ENCODE measurements at places on chromosomes 1 and 21.

DNA sequence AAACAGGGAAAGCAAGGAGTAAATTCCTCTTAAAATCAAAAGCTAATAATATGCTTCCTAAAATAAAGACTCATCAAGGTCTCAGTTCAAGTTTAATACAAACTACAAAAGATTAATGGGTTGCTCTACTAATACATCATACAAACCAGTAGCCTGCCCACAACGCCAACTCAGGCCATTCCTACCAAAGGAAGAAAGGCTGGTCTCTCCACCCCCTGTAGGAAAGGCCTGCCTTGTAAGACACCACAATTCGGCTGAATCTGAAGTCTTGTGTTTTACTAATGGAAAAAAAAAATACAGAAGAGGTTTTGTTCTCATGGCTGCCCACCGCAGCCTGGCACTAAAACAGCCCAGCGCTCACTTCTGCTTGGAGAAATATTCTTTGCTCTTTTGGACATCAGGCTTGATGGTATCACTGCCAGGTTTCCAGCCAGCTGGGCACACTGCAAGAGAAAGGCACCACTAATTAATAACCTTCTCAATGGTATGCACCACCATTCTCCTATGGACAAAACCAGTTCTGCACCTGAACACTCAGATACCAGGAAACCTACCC, 10.6 kb downstream of the PRDX1 start:
- DNase-seq = no peak

DNA sequence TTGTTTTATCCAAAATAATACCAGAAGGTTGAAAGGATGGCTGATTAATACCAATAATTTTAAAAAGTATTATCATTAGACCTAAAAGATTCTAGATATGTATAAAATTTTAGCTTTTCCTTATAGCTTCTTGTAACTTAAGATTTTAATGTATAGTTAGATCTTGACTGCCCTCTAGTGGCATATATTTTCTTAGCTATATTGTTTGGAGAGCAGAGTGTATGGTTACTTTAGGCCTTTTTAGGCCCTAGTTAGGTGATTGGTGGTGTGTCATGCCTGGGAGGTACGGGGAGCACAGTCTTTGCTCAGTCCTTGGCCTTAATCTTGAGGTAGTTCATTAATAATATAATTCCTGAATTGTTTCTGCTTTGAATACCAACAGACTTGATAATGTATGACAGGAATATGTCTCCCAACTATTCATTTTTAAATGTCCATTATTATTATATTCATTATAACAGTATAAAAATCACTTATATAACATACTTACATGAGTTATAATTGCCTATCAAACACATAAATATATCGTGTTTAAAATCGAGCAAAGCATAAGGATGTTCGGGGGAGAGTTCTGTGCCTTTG, 328.4 kb downstream of the ZP4 start:
- no peak for DNase-seq

GRCh38 chr1:16981269-16981849, 939 bp upstream of the MFAP2 start:
- DNase-seq = no peak

- DNase-seq = no peak
These were observed 269.5 kb downstream of the TM2D1 start for GRCh38 chr1:61455400-61455799.

- DNase-seq = no peak
These were observed 26.4 kb upstream of the FAM78B start for GRCh38 chr1:166193057-166193698.

- no peak for DNase-seq
These were observed 174.3 kb upstream of the LMO4 start for GRCh38 chr1:87154384-87154783.

- no peak for DNase-seq
These were observed 150.5 kb upstream of the COA6 start for GRCh38 chr1:234222561-234223280.

GRCh38 chr1:155007251-155007828, 4.7 kb downstream of the ZBTB7B start:
- DNase-seq = peak; percentile 81

DNA sequence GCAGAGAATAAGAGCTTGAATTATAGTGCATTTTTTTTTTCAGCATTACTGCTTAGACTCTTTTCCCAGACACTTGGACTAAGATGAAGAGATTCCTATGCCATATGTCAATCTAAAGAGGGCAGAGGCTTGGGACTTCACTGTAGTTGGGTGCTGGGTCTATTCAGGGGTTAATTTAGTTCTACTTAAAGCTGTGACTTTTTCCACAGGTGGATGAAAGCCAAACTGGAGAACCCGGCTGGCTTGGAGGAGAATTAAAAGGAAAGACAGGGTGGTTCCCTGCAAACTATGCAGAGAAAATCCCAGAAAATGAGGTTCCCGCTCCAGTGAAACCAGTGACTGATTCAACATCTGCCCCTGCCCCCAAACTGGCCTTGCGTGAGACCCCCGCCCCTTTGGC, 104.8 kb downstream of the ATP5PO start:
- no peak for DNase-seq

DNA sequence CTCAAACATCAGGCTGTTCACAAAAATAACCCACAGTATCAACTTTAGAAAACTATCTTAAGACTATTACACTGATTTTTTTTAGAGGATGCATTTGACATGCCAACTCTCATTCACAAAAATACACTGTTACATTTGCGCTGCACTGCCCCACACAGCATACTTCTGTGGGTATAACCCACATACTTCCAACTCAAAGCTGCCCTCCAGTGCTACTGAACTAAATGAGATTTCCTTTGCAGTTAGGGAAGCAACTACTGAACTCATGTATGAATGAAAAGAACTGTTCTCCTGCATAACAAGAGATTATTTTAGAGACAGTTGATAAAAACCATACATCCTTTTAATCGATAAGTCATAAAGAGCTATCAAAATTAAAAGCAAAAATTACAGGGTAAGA, 25.8 kb upstream of the GADD45A start:
- no peak for DNase-seq

GRCh38 chr1:166261511-166261910, 94.7 kb upstream of the FAM78B start:
- DNase-seq = no peak

DNA sequence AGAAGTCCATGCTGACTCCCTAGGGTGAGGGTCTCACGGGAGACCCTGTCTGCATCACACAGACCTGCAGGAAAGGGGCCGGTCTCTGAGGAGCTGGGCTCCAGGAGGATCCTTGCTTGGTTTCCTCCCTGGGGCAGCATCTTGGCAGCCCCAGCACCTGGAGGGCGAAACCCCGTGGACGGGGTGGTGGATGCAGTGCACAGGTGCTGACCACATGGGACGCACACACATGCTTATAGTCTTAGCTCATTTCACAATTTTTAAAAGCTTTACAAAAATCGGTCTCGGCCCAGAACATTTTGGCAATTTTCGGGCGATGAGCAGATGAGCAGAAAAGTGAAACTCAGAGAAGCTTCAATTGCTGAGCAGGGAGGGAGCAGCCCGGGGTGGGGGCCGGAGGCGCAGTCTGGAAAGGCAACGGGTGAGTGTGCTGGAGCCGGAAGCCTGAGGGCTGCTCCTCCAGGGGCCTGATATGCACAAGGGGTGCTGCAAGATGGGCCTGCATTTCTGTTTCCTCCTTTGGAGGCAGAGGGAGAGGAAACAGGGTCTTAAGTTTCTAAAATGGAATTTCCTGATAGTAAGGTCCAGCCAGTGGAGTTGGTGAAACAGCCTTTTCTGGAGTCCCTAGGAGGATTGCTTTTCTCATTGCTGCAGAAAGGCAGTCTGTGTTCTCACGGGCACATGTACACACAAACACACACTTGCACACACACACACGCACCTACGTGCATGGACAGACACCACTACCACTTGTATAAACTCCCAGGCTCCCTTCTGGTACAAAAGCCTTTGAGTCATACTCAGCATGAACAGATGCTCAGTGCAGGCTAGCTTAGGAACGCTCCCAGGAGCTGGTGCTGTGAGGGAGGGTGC, 60.6 kb downstream of the SCCPDH start:
- DNase-seq = no peak

GRCh38 chr1:40983286-40983685, 3.8 kb downstream of the CTPS1 start:
- DNase-seq = no peak

DNA sequence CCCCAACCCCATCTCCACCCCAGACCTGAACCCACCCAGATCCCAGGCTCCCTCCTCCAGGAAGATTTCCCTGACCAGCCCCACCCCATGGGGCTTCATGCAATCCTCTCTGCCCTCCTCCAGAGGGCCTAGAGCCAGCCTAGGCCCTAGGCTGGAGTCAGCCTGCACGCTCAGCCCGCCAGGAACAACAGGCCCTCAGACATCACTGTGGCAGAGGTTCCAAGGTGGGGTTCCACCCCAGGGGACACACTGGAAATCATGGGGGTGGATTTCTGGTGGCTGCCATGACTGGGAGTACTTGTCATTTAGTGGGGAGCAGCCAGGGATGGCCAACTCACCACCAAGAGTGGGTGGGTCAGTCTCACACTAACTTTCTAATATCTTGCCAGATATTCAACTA, 122.0 kb downstream of the GLIS1 start:
- DNase-seq = no peak

GRCh38 chr1:227748496-227749182, 13.4 kb downstream of the SNAP47 start:
- DNase-seq = no peak

GRCh38 chr1:113074237-113074636, 1.2 kb downstream of the LRIG2 start:
- no peak for DNase-seq

- DNase-seq = no peak
These were observed 19.1 kb upstream of the NPHP4 start for GRCh38 chr1:6011161-6011945.

DNA sequence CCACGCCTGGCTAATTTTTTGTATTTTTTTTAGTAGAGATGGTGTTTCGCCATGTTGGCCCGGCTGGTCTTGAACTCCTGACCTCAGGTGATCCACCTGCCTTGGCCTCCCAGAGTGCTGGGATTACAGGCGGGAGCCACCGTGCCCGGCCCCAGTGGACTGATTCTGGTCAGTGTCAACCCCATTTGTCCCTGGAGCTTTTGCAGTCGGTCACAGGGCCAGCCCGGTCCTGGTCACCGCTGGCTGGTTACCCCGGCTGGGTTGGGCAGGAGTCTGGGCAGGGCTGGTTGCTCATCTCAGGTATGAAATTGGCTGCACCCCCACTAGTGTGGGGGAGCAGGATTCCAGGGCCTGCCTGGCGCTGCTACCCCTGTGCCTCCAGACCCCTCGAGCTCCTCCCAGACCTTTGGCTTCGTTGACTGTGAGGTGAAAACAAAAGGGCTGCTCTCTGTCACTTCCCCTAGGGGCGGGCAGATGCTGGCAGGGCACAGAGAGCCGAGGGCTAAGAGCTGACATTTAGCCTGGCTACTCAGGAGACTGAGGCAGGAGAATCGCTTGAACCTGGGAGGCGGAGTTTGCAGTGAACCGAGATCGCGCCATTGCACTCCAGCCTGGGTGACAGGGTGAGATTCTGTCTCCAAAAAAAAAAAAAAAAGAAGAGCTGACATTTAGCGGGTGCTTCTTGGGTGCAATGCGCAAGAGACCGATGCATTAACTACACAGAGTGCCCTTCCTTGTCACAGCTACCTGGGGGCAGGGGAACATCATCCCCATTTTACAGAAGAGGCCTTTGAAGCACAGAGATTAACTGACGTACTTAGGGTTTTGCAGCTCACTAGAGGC, 10.6 kb downstream of the TNFRSF1B start:
- no peak for DNase-seq

- DNase-seq = no peak
These were observed 63.0 kb downstream of the KCNT2 start for GRCh38 chr1:196545222-196545621.

GRCh38 chr21:39489380-39489924, 37.7 kb downstream of the SH3BGR start:
- DNase-seq = no peak

DNA sequence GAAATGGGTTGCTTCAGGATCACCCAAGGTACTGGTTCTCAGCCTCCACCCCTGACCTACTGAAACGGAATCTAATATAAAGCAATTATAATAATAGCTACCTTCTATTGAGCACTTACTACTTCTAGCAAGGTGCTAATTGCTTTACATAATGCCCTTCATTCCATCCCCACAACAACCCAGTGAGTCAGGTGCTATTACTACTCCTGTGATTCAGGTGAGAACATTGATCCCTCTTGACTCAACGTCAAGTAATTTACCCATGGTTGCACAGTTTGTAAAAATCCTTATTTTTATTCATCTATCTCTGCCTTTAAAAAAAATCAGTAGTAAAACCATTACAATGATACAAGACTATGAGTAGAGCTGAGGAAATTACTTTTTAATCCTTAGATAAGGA, 85.2 kb downstream of the UCHL5 start:
- DNase-seq = no peak

- DNase-seq = no peak
These were observed 487.9 kb downstream of the PTBP2 start for GRCh38 chr1:97209381-97209957.

DNA sequence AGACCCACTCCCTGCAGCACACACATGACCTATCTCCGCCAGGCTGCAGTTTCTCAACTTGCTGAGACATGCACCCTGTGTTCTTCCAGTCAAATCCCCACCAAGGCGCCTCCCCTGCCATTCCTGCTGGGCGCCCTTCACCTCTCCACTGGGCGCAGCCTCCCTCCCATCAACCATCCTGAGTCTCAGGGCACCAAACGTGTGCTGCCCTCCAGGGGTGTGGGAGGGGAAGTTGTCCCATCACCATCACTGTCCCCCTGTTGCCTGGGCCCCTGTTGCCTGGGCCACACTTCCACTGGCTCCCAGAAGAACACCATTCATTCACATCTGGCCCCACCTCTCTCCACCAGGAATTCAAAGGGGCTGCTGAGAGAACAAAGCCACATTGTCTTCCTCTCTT, 44.9 kb upstream of the EFHD2 start:
- DNase-seq = no peak

DNA sequence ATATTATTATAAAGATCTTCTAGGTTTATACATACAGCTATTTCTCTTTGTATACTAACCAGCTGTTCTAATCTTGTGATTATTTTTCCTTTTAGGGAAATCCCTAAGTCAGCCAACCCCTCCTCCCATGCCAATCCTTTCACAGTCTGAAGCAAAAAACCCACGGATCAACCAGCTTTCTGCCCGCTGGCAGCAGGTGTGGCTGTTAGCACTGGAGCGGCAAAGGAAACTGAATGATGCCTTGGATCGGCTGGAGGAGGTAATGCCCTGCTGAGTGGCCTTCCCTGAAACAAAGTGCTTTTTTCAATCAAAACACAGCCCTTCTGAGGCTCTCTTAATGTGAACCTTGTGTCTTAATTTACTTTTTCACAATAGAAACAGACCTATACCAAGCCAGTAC, 32.4 kb upstream of the BMP8A start:
- no peak for DNase-seq

- DNase-seq = no peak
These were observed 60.7 kb downstream of the ZNF697 start for GRCh38 chr1:119587341-119587740.

Data from posterior cingulate gyrus (tissue), 11 donors.